ENCODE measurements at places on chromosomes 7 and 10. TPM values are rescaled to one million over a fixed set of nuclear protein-coding genes. Genes with fewer than 3 reads are reported as not detected.

The ANKRD61 gene
- total RNA-seq: 0.26 TPM

The GPR26 gene
- not detected for total RNA-seq

DNA sequence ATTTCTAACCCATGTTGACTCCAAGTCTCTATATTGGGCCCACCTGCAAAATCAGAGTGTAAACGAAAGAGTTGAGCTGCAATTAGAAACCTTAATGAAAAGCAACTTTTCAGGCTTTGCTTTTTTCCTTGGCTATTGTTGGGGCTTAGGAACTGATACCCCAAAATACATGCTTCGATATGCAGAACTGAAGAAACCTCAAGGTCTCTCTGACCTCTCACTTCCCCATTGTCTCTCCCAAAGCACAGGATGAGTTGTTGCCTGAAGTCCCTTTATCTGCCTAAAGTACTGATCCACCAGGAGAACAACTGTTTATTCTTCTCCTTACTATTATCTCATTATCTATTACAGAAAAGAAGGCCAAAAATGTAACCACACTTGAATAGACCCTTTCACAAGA lies 666.0 kb upstream of the LRRTM3 start:
- DNase-seq: no peak

DNA sequence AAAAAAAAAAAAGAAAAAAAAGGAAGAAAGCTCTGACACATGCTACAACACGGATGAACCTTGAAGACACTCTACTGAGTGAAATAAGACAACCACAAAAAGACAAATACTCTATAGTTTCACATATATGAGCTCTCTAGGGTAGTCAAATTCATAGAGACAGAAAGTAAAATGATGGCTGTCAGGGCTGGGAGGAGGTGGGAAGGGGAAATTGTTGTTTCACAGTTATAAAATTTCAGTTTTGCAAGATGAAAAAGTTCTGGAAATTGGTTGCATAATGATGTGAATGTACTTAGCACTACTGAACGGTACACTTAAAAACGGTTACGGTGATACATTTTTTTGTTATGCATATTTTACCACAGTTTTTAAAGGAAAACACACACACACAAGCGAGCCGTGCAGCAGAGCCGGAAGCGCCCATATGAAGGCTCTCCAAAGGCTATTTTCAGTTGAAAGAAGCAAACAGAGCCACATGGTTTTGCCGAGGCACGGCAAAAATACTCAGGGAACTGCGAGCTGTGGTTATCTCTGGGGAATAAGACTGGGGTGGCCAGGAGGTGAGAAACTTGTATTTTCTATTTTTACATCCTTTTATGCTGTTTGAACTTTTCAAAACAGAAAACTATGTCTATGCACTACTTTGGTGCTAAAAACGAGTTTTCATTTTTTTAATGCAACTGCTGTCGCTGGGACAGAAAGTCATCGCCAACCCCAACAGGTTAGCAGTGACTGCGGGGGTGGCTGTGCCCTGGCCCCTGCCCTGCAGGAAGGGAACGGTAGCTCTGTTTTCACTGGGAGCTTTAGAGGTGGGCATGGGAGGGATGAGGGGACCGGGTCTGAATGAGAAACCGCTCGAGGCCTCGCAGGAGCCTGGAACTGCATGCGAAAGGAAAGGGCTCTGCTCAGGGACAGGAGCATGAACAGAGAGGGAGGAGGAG lies 132.9 kb downstream of the OAT start:
- DNase-seq: no peak

DNA sequence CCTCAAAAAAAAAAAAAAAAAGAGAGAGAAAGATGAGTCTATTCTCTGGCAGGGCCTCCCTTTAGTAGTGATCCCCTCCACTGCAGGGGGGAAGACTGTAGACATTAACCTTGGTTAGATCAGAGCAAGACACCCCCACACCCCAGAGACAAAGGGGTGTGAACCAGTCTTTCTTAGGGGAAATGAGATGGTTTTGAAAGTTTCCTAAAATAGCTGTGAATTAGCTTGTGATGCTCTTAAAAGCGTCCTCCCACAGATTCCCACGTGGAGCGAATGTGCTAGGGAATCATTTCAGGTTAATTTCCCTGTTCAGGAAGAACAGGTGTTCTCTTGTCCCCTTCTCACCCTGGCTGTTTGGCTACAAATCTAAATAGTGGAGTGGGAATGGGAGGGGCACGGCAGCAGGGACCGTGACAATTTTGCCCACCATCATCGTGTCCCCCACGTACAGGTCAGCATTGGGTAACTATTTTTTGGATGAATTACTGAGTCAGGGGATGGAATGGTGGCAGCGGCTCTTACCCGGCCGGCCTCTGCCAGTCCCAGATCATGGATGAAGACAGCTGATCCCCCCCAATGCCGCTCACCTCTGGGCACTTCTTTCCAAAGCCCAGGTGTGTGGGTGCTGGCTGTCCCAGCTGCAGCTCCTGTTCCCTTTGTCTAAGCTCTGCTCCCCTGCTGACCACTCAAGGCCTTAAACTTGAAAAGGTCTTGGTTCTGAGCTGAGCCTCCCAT lies 152.9 kb downstream of the CCDC3 start:
- DNase-seq: no peak

- DNase-seq: no peak
Observed at GRCh38 chr7:139989366-139990141, 73.2 kb downstream of the PARP12 start.

- DNase-seq: peak; percentile 34
Observed at GRCh38 chr7:124781418-124781817, 15.8 kb upstream of the GPR37 start.

Data from PC-3 (cell line).